ENCODE measurements at places on chromosomes 5 and 9.

DNA sequence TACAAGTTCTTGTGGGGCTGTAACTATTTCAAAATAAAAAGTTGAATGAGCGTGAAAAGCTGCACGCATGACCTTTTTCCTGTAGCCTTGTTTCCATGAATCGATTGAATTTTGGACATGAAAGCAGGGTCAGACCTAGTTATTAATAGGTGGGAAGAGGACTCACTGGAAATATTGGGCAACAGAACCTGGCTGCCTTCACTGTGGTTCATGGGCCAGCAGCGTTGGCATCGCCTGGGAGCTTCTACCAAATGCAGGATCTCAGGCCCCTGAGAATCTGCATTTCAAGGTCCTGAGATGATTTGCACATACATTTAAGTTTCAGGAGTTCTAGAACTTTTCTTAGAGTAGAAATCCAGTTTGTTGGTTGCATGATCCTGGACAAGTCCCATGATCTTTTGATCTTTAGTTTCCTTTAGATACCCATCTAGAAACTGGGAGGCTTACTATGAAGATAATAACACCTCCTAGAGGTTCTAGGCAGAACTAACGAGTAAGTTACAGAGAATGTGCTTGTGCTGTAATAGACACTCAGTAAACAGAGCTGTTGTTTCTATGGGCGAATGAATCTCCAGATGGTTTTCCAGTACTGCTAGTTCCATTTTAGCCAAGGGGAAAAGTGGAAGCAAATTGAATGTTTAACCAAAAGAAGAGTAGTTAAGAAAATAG, 12.4 kb downstream of the ANKRD33B start:
- DNase-seq, result peak; percentile 26

- peak; percentile 68 for DNase-seq
Observed at GRCh38 chr9:36762958-36763357, 190.3 kb downstream of the MELK start.

DNA sequence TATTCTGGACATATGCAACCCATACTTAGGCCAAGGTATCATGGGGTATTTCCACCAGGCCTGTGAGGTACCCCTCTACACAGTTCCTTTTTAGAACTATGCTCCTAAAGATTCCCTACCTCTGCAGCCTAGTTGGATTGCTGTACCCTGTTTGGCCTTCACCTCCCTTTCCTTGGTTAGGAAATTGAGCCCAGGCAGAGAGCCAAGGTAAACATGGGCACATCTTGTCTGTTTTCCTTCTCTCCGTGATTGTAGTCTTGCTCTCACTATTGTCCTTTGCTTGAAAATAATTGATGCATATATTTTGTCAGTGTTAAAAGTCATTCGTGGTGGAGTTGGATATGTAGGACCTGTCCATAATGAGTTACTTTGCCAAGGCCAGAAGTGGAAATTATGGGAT, 26.7 kb downstream of the BDP1 start:
- no peak for DNase-seq

DNA sequence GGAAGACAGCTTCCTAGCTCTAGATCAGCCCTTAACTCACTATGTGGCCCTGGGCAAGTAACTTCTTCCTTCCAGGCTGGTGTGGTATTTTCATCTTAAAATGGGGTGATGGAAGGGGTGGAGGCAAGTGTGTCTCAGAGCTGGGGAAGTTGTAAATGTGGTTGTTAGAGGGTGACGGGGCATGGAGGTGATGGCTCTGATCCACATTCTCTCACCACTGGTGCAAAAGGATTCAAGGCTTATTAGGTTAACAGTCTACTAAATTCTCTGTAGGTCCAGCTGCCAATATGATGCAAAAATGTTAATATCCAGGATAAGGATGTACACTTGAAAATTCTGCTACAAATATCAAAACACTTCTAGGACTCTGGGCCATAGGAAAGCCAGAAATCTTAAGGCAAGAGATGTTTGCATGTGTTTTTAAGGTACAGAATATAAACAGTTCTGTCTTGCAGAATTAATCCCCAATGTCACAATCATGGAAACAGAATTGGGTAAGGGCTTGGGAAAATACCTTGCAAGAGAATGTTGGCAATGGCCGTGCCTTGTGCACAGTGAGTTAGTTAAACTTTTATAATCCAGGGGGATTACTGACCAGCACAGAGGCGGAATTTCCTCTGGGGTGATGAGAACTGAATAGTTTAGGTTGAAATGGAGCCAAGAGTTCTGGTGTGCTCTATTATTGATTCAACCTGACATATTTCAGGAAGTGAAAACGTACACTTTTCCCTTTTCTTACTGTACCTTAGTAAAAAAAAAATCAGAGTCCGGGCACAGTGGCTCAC, 19.8 kb downstream of the TNFSF15 start:
- DNase-seq, result no peak

GRCh38 chr9:981491-981898, 5.0 kb downstream of the DMRT3 start:
- peak; percentile 81 for DNase-seq

- DNase-seq, result no peak
Observed at GRCh38 chr5:67453111-67453905, 256.7 kb upstream of the CD180 start.

- no peak for DNase-seq
Observed at GRCh38 chr9:72983056-72983455, 30.2 kb upstream of the ALDH1A1 start.

GRCh38 chr5:39580702-39581453, 156.1 kb upstream of the DAB2 start:
- no peak for DNase-seq

- peak; percentile 76 for DNase-seq
Observed at GRCh38 chr5:150599917-150600511, 40.4 kb upstream of the SYNPO start.

DNA sequence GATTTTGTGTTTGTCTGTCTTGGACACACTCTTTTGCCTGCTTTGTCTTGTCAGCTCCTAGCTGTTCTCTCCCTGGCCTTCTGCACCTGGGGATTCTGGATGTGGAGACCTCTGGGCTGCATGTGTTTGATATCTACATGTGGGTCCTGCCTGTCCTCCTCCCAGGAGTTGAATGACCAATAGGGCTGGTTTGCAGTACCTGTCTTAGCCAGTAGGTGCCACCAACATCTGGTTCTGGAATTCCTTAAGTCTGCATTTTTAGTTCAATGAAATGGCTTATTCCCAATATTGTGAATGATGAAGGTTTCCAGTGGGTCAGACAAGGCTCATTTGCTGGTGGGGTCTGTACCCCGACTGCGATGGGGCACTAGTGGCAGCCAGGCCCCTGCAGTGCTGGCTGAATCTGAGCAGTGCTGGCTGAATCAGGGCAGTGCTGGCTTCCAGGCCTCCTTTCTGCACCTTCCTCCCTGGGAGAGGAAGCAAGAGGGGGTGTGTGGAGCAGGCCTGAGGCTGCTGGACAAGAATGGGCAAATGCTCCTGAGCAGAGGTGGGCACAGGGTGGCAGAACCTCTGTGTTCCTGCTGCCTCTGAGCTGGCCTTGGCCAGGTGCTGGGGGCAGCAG, 73.3 kb downstream of the RXRA start:
- no peak for DNase-seq

DNA sequence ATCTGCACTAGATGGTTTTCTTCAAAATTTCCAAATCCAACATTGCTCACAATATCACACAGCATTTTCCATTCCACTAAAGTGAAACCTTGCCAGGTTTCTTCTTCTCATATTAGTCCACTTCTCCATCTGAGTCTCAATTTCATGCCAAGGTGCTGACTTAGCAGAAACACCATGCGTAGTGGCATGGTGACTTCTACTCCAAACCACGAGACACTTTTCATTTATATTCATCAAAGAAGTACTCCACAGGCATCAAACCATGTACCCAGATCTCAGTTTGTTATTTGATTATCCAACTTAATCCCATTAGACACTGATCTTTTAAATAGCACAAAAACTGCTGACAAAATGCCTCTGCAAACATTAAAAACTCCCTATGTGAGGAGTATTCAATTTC, 233.4 kb upstream of the ITGA1 start:
- no peak for DNase-seq

- DNase-seq, result no peak
Observed at GRCh38 chr9:88438811-88439210, 50.6 kb downstream of the SPIN1 start.

DNA sequence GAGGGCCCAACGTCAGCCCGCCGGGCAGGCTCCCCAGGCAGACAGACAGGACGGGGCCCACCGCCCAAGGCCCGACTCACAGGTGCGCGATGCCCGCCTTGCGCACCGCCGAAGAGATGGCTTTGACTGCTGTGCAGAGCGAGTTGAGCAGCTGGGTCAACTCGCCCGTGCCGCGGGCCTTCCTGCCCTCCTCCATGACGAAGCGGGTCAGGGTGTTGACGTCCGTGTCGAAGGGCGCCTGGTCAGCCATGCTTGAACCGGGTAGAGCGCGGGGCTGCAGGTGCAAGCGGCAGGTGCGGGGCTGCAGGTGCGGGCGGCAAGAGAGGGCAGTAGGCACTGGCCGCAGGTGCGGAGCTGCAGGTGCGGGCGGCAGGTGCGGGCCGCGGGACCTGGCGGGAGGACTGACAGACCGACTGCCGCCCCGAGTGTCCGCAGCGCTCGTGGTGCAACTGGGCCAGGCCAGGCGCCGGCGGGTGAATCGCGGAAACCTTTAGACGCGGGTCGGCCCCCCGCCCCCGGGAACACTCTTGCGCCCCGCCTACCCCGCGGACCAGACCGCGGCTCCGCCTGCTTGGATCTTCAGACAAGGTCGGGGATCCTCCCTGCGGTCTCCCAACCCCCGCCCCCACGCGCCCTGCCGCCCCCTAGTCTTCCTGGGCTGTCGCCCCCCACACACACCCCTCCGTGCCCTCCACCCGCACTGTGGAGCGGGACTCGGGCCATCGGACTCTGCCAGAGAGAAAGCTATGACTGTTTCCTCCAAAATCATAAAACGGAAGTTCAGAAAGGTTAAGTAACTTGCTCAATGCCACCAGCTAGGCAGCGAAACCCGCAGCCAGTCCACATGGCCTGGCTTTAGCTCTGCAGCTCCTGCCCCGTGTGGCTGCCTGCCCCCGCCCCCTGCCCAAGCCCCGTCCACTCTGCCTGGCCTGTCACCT, at the start of gene FBP1:
Gene FBP1 (minus strand): TSS at position 458 of the 938 bp plus-strand sequence. CDS start 208 bp downstream, at position 250.
- peak; percentile 90 for DNase-seq

GRCh38 chr5:111063709-111064322, 7.7 kb upstream of the TSLP start:
- no peak for DNase-seq

GRCh38 chr5:176817369-176817840, 7.0 kb downstream of the UNC5A start:
- peak; percentile 94 for DNase-seq

DNA sequence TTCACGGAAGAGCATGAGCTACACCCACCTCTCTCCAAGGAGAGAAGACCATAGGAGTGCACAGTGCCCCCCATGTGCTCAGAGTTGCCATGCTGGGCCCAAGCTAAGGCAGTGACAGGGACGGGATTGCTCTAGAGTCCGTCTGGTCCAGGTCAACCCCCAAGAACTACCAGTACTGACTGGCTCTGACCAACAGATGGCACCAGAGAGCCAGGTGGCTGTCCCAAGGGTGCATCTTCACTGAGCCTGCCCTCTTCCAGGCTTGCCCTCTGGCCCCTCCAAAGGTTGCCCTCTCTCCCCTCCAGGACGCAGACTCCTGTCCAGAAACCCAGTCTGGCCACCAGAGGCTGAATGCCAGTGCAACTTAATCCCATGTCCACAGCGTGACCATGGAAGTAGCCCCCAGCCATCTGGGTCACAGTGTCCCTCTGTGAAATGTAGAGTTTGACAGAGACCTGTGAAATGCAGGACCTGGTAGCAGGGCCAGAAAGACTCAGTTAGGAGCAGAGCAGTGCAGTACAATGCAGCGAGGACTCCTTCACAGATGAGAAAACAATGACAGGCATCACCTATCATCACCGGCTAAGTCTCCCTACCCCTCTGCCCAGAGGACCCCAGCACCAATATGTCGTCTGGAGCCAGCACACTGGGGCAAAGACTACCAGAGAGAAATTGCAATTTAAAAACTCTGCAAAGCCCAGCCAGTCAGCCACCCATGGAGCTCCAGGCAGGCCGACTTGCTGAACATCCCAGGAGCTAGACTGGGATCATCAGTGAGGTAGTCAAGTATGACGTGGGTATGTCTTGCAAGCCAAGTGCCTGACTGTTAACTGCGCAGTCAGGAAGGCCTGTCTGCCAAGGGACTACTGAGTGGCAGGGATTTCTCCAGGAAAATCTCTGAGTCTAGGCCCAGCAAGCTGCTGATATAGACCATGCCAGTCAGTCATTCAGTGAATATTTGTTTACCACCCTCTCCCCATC, 7.7 kb upstream of the SKP1 start:
- DNase-seq, result peak; percentile 83

- no peak for DNase-seq
Observed at GRCh38 chr9:111598733-111599091, 735 bp downstream of the PTGR1 start.

DNA sequence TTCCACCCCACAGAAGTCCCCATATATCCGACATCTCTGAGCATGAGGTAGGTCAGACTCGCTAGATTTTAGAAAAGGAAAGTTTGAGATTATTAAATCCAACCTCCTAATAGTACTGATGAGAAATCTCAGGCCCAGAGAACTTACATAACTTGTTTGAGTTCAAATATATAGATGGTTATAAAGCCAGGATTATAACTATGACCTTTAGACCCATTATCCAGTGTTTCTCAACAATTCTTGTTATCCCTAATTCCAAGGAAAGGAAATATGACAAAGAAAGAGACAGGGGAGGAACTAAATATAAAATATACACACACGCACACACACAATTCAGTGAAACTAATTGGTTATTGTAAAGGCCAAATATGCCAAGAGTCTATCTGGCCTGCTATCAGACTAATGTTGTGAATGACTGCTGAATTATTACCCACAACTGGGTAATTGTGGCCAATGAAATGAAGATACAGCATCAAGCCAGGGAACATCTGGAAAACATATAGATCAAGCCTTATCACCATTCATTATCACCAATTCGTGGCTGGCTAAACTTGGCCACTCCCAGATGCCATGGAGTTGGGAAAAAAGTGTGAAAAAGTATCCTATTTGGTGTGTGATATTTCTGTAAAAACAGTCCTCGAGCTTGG, 248.4 kb downstream of the PRELID2 start:
- DNase-seq, result no peak

GRCh38 chr9:1434052-1434767, 384.1 kb downstream of the DMRT2 start:
- DNase-seq, result peak; percentile 28

GRCh38 chr9:35395076-35395705, 94.7 kb upstream of the RUSC2 start:
- no peak for DNase-seq

All from H7 (cell line).